T-cell (primary cell): ENCODE measurements at places on chromosomes 11 and 22. TPM values are rescaled to one million over a fixed set of nuclear protein-coding genes. Genes with fewer than 3 reads are reported as not detected.

DNA sequence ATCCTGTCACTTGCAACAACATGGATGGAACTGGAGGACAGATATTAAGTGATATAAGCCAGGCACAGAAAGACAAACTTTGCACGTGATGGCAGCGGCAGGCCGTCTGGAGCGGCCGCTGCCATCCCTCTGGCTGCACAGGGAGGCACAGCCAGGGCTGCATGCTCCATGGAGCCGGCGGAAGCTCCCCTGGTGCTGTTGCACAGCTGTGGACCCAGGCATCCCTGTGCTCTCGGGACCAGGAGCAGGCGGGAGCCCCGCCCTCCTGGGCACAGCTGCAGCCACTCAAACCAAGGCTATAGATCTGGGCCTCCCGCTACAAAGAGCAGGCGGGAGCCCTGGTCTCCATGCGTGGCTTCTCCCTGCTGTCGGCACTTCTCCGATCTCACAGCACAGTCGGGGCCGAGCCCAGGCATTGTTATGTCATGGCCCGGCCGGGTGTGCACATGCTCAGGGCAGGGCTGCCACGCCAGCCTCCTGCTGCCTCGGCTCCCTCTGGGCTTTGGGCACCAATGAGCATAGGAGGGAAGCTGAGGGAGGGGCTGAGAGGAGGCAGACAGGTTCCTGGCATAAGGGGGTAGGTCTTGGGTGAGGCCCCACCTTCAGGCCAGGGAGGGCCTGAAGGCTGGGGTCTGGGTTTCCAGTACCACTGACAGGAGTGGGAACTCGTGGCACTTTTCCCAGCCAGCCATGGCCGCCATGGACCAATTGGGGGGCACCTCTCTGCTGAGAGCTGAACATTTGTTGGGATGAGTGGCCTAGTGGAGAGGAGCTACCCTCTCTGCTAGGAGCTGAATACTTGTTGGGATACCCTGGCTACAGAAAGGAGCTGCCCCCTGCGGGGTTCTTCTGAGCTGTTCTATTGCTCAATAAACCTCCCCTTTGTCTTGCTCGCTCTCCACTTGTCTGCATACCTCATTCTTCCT lies 16.7 kb downstream of the RRP8 start:
- no peak for DNase-seq
- H3K4me3 ChIP-seq = no peak overlapping the region
- H3K27ac ChIP-seq = no peak overlapping the region
- peaks cover 2% of the 10 kb centered on the region for H3K36me3 ChIP-seq
- no peaks in the 10 kb centered on the region for H3K27me3 ChIP-seq

- no peaks in the 10 kb centered on the region for H3K27me3 ChIP-seq
- no peak for DNase-seq
- no peak overlapping the region for H3K27ac ChIP-seq
- H3K4me3 ChIP-seq = no peak overlapping the region
- H3K4me1 ChIP-seq = no peaks in the 10 kb centered on the region
Observed at GRCh38 chr11:73566977-73567755, 30.7 kb downstream of the FAM168A start.

- peaks cover 13% of the 10 kb centered on the region for H3K36me3 ChIP-seq
- no peak for DNase-seq
- H3K4me3 ChIP-seq = no peak overlapping the region
- no peak overlapping the region for H3K27ac ChIP-seq
- H3K4me1 ChIP-seq = peaks cover under 1% of the 10 kb centered on the region
Observed at GRCh38 chr11:119172513-119172912, 4.0 kb downstream of the NLRX1 start.

DNA sequence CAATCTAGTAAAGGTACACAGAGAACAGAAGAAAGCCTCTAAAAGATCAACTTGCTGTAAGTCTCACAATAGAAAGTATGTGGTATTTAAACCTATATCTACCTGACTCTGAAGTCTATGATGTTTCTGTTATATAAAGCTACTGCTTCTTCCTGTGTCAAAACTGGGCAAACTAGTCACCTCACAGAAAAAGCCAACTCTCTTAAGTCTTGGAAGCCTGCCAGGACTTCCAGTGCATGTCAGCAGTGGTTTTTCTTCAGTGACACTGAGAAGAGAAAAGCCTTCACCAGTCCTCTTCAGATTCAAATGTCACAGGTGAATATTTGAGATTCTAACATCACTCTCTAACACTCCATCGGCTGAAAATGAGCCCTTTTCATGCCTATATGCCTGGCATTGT lies 808.0 kb downstream of the DLG2 start:
- H3K4me1 ChIP-seq = no peaks in the 10 kb centered on the region
- no peak overlapping the region for H3K27ac ChIP-seq
- H3K27me3 ChIP-seq = no peaks in the 10 kb centered on the region
- DNase-seq = no peak
- H3K36me3 ChIP-seq = no peaks in the 10 kb centered on the region

DNA sequence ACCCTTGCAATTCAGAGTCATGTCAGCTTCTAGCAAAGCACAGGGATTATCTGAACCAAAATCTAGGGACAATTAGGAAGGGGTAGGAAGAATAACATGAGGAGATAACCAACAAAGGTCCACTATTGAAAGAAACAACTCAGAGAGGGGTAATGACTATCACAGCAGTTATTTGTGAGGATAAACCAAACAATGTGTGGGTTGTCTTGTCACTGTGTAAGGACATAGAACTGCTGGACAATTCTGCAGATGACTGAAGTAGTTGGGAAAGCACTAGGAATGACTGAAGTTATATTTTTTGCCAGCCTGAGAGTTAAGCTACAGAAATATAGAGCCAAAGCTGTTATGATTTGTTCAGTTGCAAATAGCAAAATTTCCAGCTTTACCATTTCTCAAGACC lies 858.4 kb upstream of the CCDC90B start:
- H3K27me3 ChIP-seq = no peaks in the 10 kb centered on the region
- no peak for DNase-seq
- no peak overlapping the region for H3K4me3 ChIP-seq
- no peak overlapping the region for H3K27ac ChIP-seq

DNA sequence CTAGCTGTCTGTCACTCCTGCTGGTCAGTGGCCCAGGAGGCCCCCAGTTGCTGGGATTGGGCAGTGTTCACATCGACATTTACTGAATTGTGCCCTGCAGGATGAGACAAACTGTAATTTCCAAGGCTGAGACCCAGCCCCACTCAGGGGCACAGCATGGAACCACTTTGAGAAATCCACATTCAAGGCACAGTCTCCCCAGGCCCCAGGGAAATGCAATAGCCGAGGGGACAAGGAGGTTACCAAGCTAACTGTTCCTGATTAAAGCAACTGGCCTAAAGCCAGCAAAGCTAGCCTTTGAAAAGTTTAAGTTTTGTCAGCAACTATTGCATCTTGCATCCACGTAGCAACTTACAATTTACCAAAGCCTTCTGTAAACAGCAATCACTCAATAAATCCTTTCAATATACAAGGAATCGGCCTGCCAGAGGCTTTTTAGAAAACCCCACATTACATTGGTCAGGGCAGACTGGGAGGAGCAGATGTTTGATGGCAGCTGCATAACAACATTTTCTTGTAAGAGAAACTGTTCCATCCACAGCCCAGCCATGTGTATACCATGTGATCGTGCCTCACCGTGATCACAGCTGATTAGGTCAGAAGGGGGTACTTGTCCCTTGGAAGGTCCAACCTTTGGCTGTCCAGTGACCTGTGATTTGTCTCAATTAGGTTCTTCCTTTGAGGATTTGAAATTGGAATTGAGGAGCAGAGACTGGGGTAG lies 103.9 kb downstream of the TENM4 start:
- H3K36me3 ChIP-seq = no peaks in the 10 kb centered on the region
- no peak overlapping the region for H3K27ac ChIP-seq
- DNase-seq = no peak
- H3K4me1 ChIP-seq = no peaks in the 10 kb centered on the region

- DNase-seq = no peak
- no peaks in the 10 kb centered on the region for H3K27me3 ChIP-seq
- no peaks in the 10 kb centered on the region for H3K36me3 ChIP-seq
- no peak overlapping the region for H3K4me3 ChIP-seq
Observed at GRCh38 chr11:80593648-80594374, 1153.0 kb upstream of the TENM4 start.

DNA sequence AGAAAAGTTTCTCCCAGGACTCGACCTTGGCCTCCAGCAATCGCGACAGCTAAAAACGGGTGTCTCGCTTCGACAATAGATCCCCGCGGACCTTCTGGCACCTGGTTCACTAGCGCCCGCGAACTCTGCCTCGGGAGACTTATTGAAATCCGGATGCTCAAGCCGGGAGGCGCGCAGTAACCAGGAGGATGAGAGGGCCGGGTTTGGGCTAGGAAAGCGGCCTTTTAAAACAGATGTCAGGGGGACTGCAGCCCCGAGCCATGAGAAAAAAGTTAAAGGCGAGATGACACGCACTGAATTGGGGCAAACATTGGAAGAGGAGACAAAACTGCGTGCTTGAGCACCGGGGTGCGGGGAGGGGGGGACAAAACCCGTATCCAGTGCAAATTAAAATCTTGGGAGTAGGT lies 637 bp upstream of the ZBTB16 start:
- no peaks in the 10 kb centered on the region for H3K36me3 ChIP-seq
- peak overlapping the region; percentile 42 for H3K4me3 ChIP-seq
- DNase-seq = no peak
- peaks cover 39% of the 10 kb centered on the region for H3K27me3 ChIP-seq

DNA sequence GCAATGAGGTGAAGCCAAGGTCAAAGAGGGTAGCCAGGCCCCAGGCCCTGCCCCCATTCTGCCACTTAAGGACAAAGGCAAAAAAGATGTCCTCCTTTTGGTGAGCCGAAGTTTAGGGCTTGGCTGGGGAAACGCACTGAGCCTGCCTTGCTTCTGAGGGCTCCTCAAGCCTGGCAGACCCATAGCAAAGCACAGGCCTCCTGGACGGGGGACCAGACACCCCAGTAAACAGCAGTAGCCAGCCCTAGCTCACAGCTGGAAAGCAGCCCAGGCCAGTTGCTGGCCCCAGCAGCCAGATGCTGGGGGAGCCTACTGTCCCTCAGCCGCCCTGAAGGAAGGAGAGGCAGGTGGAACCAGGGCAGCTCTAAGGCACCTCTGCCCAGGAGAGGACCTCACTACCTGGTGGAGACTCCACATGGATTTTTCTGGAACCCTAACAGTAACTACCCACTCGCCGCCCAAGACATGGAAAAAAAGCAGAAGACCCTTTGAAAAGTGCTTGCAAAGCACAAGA lies 3.8 kb upstream of the PYGM start:
- peaks cover 71% of the 10 kb centered on the region for H3K4me1 ChIP-seq
- peak overlapping the region; percentile 30 for H3K4me3 ChIP-seq
- no peak for DNase-seq
- no peaks in the 10 kb centered on the region for H3K27me3 ChIP-seq
- H3K27ac ChIP-seq = peak overlapping the region; percentile 74

DNA sequence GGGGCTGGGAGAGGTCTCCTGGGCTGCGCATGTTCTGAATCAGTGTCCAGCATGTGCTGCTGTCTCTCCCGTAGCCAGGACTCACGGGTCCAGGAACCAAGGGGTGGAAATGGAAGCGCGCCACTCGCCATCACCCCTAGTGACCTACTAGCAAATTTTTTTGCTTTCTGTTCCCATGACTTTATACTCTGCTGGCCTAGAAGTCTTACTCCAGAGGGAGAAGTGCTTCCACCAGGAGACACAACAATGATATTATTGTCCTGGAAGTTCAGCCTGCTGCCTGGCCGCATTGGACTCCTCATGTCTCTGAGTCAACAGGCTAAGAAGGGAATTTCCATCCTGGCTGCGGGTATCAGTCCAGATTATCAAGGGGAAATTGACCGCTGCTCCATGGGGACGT lies 729.7 kb downstream of the BRD1 start:
- no peaks in the 10 kb centered on the region for H3K27me3 ChIP-seq
- no peaks in the 10 kb centered on the region for H3K4me1 ChIP-seq
- H3K4me3 ChIP-seq = no peak overlapping the region
- H3K27ac ChIP-seq = no peak overlapping the region

- DNase-seq = no peak
- no peak overlapping the region for H3K4me3 ChIP-seq
- no peaks in the 10 kb centered on the region for H3K36me3 ChIP-seq
- H3K4me1 ChIP-seq = peaks cover 15% of the 10 kb centered on the region
Observed at GRCh38 chr11:69700278-69701140, 3.3 kb downstream of the FGF19 start.

DNA sequence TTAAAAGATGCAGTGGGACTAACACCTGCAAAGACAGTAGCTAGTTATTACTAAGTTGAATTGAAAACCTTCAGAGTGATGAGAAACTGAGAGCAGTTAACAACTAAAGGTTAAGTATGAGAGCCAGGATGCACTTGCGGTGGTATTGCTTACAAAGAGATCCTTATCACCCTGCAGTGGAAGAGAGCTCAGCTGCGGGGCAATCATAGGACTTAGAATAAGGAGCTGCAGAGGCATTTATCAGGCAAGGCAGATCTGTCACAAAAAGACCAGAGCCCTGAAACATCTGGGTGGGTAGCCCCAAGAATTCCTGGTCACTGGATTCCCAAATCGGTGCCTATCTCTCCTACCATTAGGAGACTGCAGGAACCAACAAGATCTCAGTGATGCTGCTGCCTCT lies 34.3 kb upstream of the CFAP300 start:
- H3K27ac ChIP-seq = no peak overlapping the region
- H3K4me1 ChIP-seq = no peaks in the 10 kb centered on the region
- H3K4me3 ChIP-seq = no peak overlapping the region
- H3K27me3 ChIP-seq = no peaks in the 10 kb centered on the region

DNA sequence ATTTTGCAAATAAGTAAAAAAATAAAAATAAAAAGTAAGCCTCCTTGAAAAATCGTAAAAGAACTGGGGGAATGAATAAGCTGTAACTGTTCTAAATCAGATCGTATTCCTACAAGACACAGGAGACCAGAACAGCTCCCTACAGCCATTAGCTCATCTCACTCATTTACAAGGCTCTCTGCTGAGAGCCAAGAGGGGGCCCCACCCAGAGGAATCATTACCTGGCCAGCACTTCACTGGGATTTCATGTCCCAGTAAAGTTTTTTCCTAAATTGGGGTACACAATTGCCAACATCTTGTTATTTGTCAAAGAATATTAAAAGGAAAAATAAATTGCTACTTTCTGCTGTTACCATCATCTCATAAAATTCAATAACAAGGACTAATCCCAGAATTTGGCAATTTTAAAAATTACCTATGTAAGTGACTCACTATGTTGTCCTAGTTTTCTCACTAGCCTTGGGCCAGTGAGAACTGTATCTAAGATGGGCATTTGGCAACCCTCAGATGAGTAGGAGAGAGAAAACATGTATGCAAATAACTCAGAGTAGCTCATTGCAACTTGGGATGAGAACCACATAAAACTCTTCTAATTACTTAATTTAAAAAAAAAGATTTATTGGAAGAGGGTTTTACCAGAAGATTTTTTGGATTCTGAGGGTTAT lies 18.4 kb upstream of the SMTN start:
- no peaks in the 10 kb centered on the region for H3K27me3 ChIP-seq
- H3K36me3 ChIP-seq = no peaks in the 10 kb centered on the region
- no peak overlapping the region for H3K27ac ChIP-seq
- no peaks in the 10 kb centered on the region for H3K4me1 ChIP-seq
- H3K4me3 ChIP-seq = no peak overlapping the region
- DNase-seq = no peak

- H3K4me1 ChIP-seq = peaks cover under 1% of the 10 kb centered on the region
- H3K27me3 ChIP-seq = peaks cover 3% of the 10 kb centered on the region
- no peaks in the 10 kb centered on the region for H3K36me3 ChIP-seq
Observed at GRCh38 chr11:46271875-46272815, 5.3 kb upstream of the CREB3L1 start.

GRCh38 chr22:22520020-22520656 lies at the start of gene ZNF280A:
Gene ZNF280A (minus strand): TSS chr22:22520270. CDS start chr22:22515630, 4,640 bp downstream.
- no peaks in the 10 kb centered on the region for H3K4me1 ChIP-seq
- no peaks in the 10 kb centered on the region for H3K27me3 ChIP-seq
- H3K36me3 ChIP-seq = no peaks in the 10 kb centered on the region
- no peak within 1 kb of the TSS for H3K27ac ChIP-seq
- H3K4me3 ChIP-seq = no peak within 1 kb of the TSS
- no peak for DNase-seq

The MCAT gene
- total RNA-seq = 13.3 TPM

The ZNRF3 gene
- 1.8 TPM for total RNA-seq

The RIMBP3B gene
- 1.4 TPM for total RNA-seq

The MRGPRE gene
- not detected for total RNA-seq

The ANGPTL5 gene
- total RNA-seq = not detected

The FAM111B gene
- total RNA-seq = 1.3 TPM

The CNIH2 gene
- total RNA-seq = 1.9 TPM
